ENCODE measurements at places on chromosomes 6 and 20.

- DNase-seq, result no peak
Observed at GRCh38 chr6:15922510-15923250, 206.2 kb upstream of the MYLIP start.

DNA sequence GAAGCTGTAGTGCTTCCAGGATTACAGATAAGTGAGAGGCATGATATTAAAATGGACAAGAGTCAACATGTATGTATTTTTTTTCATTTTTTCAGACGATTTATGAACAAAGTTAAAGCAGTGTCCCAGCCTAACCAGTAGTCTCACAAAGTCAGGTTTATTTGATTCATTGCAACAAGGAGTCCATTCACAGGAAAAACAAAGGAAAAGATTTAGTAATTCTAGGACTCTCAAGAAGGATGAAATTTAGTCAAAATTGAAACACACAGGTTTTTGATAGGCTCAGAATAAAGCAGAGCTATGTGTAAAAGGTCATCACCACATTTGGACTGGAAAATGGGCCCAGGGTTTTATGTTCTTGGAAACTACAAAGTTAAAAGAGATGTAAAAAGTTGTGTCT, 84.0 kb downstream of the ZNF133 start:
- no peak for DNase-seq

GRCh38 chr6:52065621-52066020, 21.8 kb downstream of the PKHD1 start:
- DNase-seq, result no peak

GRCh38 chr6:35582315-35582714, 69.6 kb upstream of the TULP1 start:
- no peak for DNase-seq

GRCh38 chr6:137970368-137970767, 103.3 kb downstream of the TNFAIP3 start:
- no peak for DNase-seq

GRCh38 chr6:45640081-45640491, 262.4 kb upstream of the SUPT3H start:
- no peak for DNase-seq

DNA sequence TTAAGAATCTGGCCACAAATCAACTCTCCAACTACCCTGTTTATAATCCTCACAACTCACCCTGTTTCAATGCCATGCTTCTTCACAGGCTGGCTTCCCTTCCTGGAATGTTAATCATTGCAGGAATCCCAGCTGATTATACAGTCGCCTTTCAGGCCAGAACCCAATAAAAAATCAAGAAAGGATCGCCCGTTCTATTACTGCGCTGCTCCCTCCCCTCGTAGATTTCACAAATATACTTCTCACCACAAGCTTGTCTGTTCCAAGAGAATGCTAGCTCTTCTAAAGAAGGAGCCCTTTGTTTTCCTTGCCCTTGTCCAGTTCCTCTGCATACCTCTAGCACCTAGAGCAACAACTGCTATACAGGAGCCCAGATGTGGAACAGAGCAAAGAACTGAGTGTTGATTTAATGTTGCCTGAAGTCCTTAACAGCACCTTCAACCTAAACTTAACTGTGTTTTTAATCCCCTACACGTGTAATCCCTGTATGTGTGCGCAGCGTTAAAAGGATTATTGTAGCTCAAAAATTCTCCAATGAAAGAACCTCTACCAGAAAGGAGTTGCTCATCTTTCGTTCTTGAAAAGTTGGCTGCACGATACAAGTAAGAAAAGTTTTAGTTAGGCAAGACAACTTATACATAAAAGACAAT, 988 bp downstream of the ECHDC1 start:
- no peak for DNase-seq

- no peak for DNase-seq
Observed at GRCh38 chr20:1014471-1014870, 12.4 kb upstream of the RSPO4 start.

- no peak for DNase-seq
Observed at GRCh38 chr6:81326881-81327561, 425.5 kb downstream of the TENT5A start.

DNA sequence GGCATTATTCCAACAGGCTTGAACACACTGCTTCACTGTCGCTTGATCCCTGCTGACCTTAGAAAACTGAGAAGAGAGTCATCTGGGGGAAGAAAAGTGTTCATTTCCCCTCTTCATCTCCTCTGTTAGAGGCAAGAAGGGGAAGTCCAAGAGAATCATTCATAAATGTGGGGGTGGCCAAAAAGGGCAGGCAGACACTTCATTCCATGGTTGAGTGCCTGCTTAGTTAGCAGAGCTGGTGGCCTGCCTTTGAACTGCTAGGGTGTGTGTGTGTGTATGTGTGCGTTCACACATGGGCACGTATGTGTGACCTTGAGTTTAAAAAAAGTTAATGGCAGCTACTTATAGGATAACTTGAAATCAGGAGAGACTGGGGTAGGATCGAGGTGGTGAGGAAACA, 39.4 kb upstream of the RFPL4B start:
- DNase-seq, result no peak

DNA sequence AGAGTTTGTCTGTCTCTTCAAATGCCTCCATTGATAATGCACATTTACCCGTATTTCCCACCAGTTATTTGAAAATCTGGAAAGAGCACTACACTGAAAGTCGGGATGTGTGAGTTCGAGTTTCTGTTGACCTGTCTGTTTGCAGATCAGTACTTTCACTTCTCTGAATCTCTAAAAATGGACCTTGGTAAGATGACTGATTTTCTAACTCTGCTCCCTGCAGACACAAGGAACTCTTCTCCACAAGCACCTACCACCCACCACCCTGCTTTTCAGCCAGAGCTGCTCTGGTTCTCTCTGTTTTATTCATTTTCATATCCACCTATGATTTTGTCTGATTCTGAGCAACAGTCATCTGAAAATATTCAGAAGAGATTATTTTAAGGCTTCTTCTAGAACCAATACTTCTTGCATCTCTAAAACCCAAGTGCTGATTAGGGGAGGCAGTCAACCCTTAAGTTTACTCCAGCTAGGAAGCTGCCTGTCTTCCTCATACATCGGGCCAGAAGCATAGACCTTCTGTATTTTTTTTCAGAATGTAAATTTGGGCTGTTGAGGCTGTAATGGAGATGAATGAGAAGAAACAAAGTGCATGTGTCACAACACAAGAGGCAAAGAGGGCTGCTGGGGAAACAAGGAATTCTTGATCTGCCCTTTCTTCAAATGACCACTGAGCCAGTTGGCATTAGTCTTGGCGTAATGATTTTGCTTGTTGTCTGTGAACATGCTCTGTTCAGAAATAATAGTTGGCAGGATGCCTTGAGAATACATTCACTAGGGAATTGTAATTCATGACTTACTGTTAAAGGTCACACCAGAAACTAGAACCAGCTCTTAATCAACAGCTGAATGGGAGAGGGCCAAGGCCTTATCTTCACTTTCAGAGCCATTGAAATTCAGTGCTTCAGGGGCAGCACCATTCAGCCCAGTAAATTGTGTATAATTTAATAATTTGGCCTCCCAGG, 85.4 kb upstream of the MYLIP start:
- DNase-seq, result no peak

DNA sequence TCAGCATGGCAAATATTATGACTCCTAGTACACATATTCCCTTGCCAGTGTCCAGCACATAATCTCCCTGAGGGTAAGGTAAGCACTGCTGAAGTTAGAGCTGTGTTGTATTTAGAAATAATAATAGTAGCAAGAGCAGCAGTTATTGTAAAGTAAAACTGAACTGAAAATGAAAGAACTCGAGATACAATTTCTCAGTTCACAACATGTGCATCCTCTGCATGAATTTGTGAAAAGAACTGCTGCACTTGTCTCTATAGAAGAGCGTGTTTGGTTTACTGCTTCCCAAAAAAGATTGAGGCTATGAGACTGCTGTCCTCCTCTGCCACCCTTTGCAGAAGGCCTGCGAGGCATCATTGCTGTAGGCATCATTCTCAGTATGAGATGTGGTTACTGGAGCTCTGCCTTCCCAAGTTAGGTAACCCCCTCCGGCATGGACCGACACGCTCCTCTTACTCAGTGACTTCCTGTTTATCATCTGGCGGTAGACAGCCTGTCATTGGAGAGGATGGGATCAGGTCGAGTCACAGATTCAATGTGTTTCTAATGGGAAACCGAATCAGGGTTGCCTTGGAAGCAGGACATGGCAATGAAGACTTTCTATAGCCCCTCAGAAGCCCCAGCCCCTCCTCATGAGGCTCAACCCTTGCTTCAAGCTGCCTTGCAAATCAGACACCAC, 48.1 kb downstream of the SLC24A3 start:
- DNase-seq, result no peak

- no peak for DNase-seq
Observed at GRCh38 chr6:75611702-75612375, 10.2 kb downstream of the SENP6 start.

- DNase-seq, result no peak
Observed at GRCh38 chr20:20447196-20447595, 79.3 kb downstream of the INSM1 start.

GRCh38 chr20:17934141-17934862, 34.3 kb downstream of the SNX5 start:
- no peak for DNase-seq

DNA sequence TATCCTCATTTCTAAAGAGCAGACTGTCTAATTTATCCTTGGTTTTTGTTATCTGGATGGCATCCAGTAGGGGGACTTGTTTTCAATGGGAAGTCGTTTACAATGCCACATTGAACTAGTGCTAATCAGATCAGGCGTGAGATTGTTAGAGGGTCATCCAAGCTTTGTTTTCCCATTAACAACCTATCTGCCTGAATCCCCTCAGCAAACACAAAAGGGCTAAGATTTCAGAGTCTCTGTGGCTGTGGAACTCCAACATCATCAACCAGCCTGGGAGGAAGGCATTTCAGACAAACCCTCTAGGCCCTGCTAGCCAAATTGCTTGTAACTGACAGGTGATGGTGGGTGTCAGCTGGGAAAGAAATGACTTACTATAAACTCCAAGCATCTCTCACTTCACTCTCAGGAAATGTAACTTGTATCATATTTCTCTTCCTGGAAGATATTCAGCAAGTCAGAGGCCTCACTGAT, 47.7 kb downstream of the COL19A1 start:
- DNase-seq, result no peak

DNA sequence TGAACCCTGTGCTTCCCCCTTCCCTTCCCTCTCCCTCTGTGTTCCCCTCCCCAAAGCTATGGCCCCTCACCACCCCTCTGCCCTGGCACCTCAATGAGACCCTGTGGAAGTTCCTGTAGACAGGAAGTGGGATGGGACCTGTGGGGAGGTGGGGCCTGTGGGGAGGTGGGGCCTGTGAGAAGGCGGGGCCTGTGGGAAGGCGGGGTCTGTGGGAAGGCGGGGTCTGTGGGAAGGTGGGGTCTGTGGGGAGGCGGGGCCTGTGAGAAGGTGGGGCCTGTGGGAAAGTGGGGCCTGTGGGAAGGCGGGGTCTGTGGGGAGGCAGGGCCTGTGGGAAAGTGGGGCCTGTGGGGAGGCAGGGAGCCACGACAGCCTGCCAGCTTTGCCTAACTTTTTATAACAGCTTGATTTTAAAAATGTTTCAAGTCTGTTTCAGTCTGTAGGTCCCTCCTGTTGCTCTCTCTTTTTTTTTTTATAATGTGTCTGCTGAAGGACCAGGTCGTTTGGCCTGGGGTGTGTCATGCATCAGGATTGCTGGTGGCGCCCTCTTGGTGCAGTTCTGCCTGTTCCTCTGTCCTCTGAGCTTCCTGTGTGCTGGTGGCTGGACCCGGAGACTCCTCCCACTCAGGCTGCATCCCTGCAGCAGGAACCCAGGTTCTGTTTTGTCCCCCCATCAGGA, 70.5 kb upstream of the SLCO4A1 start:
- DNase-seq, result no peak

All from central memory CD4-positive, alpha-beta T cell (primary cell).